ENCODE measurements at places on chromosomes 2 and 18.
A peak's percentile ranks its signal among the peaks of the same experiment; 100 is the strongest.

GRCh38 chr2:215601526-215601925 is 165.7 kb upstream of the FN1 start:
- no peak for DNase-seq

DNA sequence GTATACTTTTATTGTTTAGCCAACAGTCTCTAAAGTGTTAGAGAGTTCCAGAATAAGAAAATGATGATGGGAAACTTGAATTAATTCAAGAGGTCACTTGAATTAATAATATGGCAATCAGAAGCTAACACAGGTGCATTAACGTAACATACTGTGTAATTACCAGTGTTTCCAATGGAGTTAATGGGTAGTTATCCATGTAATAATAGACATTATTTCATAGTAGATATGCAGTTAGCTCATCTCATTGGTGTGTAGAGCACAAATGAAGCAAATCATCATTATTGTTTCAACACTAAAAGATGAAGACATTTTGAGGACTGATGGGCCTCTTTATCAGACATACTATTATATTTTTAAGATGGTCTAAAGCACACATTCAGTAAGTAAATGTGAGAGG is 460.3 kb upstream of the HNRNPA3 start:
- DNase-seq: no peak

DNA sequence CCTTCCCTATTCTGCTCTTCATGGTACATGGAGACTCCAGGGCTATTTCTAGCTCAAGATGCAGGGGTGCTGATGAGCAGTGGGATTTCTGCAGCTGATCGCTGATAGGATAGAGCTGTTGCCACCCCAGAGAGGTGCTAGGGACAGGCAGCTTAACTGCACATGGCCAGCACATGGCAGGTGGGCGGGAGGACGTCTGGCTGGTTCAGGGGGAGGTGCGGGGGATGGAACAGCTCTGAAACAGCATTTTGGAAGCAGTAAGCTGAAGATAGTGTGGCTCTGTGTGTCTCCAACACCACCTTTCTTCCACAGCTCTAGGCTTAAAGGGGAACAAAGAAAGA is 151.9 kb upstream of the PELI1 start:
- no peak for DNase-seq

DNA sequence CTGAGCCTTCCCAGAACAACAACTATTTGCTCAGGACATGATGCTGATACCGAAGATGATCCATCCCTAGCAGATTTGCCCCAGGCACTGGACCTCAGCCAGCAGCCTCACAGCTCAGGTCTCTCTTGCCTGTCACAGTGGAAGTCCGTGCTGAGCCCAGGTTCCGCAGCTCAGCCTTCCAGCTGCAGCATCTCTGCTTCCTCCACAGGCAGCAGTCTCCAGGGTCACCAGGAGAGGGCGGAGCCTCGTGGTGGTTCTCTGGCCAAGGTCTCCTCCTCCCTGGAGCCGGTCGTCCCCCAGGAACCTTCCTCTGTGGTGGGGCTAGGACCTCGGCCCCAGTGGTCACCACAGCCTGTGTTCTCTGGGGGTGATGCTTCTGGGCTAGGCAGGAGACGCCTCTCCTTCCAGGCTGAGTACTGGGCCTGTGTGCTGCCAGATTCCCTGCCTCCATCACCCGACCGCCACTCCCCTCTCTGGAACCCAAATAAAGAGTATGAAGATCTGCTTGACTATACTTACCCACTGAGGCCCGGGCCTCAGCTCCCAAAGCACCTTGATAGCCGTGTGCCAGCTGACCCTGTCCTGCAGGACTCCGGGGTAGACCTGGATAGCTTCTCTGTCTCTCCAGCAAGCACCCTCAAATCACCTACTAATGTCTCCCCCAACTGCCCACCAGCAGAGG is 15.4 kb downstream of the CEP68 start:
- DNase-seq: peak; percentile 62

DNA sequence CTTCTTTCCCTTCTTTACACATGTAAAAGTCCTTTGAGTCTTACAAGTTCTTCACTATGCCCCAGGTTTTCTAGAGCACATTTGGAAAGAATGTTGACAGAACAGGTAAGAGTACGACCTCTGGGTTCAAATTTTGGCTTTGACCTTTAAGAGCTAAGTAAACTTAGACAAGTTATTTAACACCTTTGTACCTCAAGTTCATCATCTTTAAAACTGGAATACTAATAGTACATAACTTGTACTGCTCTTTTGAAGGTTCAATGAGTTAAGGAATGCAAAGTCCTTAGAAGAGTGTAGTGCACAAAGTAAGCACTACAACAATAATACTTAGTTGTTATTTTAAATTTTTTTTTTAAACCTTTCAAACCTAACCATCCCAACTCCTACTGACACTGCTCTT is 156.6 kb downstream of the TMEFF2 start:
- DNase-seq: no peak

GRCh38 chr2:97761192-97761591 is 47.8 kb downstream of the ZAP70 start:
- DNase-seq: no peak

- DNase-seq: no peak
Measured at GRCh38 chr18:52610451-52611115, 270.6 kb downstream of the DCC start.

DNA sequence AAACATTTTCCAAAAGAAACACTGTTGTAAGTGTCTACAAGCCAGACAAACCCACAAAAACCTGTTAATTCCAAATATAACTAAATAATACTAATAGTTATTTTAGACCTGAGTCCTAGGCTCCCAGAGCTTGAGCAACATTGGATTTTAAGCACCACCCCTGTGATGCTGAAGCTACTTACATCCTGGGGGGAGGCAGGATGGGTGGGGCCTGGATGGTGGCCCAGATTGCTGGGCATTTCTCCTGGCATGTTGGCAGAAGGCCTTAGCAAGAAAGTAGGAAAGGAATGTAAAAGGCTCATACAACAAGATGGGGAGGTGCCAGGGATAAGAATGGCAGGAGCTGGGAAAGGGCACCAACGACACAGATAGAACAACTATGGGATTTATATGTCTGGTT is 50.7 kb upstream of the OTX1 start:
- peak; percentile 37 for DNase-seq

DNA sequence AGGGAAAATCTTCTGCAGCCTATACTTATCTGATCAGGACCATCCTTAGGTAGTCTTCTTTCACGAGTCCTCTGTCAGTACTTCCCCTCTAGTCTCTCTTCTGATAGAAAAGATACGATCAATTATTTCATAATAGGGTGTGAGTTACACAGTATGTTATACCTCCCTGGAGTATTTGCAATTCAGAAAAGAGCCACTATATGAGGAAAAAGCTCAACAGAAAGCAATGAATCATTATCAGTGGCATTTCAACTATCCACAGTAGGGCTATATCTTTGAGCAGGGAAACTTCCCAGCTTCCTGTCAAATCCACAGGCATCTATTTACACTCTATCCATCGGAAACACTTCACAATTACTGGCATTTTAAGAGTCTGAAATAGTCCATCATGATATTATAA is 105.3 kb upstream of the ACVR2A start:
- DNase-seq: no peak

DNA sequence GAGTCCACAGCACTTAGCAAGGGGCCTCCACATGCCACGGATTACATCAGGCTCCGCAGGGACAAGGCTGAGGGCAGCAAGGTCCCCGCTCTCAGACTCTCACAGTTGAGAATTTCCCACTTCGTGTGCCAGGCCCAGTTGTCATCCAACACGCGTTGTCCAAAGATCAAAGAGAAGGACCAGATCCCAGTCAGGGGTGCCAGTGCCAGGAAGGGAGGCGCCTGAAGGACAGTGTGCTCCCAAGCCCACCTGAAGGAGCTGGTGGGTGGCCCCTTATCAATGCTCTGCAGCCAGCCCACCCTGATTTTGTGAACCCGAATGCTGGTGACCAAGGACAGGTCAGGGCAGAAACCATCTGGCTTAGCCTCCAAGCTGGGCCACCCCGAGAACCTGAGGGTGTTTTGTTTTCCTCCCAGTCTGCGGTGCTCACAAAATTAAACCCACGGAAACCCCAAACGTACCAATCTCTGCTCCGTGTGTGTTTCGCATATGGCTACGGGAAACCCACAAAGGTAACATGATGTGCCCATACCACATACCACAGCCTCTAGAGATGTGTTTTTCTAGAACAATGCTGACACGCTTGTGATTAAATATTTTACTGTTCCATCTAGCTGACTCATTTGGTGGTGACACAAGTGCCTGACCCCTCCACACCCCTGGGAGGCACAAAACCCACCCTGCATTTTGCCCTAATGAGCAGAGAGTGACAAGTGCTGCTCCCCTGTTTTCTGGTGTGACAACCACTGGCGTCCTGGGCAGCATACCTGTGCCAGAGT is 24.5 kb downstream of the CRACDL start:
- no peak for DNase-seq

DNA sequence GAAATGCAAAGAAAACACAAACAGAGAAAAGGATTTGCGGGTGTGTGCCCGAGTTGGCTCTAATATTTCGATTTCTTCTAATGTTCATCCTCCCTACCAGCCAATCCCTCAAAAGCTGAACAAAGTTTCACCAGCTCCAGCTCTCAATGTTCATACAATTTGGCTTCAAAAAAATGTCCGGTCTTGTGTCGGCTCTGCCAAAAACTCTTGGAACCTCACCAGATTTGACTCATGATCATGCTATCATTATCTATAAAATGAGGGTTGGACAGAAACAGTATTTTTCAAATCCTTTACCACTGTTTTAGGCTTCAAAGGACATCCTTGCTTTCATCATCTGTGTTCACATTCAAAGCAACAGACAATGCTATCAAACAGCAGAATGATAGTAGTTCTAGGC is 88.2 kb downstream of the CRACDL start:
- no peak for DNase-seq

GRCh38 chr2:162301151-162301804 is 17.2 kb downstream of the IFIH1 start:
- DNase-seq: peak; percentile 21

DNA sequence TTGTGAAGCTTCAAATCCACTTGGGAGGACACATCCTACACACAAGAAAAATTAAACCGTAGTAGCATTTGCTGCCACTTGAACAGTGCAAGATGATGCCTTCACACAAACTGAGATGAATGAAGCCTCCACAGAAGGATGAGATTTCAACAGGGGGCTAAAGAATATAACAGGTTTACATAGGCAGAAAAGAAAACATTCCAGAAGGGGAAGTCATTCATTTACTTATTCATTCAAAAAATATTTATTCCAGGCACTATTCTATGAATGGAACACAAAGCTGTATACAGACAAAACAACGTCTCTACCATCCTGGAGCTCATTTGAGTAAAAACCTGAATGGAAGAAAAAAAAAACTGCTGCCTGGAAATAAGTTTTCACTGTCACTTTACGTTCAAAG is 170.5 kb downstream of the CDH20 start:
- DNase-seq: no peak

DNA sequence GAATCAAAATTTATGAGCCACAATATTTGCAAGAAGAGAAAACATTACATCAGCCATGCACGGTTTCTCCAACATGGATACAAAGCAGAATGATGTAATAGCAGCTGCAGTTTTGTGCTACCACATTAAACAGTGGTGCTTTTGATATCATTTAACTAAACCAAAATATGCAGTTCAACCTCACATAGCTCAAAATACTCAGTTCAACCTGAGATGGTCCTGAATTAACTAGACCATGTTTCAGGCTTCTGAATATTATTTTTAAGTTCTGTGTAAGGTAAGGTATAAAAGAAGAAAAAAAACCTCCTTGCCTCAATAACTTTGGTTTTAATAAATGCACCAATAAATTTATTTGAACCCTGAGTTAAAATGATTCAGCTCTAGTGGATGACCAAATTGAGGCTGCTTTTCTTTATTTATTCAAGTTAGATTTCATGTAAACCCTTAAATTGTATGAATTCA is 18.8 kb upstream of the TSPYL6 start:
- no peak for DNase-seq

DNA sequence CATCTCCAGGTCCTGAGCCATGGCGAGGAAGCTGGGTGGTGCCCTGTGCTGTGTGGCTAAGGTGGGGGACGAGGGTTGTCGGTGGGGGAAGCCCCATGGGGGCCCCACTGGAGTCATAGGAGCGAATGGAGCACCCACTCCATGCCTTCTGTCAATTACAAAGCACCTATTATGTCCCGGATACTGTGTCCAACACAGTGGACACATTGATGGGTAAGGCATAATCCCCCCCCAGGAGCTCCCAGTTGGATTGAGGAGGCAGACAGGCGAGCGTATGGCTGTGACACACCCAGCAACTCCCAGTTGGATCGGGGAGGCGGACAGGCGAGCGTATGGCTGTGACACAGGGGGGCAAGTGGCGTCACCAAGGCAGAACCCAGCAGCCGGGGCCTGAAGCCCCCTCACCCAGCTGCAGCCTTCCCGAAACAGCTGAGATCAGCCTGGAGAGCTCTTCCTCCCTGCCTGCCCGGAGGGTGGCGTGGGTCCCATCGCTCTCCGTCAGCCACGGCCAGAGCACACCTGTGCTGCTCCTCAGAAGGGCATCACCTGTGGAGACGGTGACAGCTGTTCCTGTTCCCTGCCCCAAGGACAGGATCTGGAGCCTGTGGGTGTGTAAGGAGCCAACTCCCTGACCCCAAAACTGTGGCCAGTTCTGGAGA is 69.6 kb downstream of the HPCAL1 start:
- no peak for DNase-seq

- no peak for DNase-seq
Measured at GRCh38 chr2:168348076-168348475, 100.7 kb upstream of the STK39 start.

- peak; percentile 60 for DNase-seq
Measured at GRCh38 chr2:229408356-229408755, 137.3 kb upstream of the PID1 start.

Measured in right cardiac atrium (tissue), 5 donors.